ENCODE measurements at places on chromosomes 11 and 22.

GRCh38 chr11:74019860-74020259 is 11.0 kb upstream of the UCP3 start:
- DNase-seq = no peak

DNA sequence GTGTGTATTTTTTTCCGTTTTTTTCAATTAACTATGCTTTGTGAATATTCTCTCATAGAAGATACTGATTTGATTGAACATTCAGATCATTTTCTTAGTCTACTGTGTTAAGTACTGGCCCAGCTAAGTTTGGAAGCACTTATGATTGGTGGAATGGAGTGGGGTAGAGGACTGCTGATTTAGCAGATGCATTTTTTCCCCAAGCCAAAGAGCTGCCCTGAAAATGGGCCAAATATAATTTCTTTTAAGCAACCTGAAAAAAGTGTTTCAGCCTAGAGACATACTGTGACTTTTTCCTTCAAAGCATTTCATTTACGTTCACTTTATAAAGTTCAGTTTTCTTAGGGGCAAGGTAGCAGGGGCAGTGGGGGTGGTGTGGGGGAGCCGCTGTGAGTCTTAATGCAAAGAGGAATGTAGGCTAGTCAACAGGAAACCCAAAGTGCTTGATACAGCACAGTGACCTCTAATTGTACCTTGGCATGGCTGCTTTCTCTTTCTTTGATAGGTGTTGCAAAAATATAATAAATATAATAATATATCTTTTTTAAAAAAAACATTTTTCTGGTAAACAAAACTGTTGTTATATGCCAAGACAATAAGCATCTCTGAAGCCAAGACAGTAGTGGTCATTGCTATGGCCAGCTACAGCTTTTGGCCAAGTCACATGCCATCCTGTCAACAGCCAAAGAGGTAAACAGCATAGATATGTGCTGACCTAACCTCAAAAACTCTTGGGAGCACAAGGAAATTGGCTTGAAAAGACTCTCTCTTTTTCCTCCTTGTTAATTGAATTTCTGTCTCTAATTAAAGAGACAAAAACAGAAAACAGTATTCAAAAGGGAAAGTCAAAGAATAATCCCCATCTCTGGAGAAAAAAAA is 58.8 kb downstream of the LIF start:
- no peak for DNase-seq

- DNase-seq = no peak
Measured at GRCh38 chr11:130533871-130534270, 85.4 kb downstream of the ADAMTS15 start.

GRCh38 chr22:26606611-26607010 is 11.2 kb downstream of the CRYBB1 start:
- no peak for DNase-seq

All from neuronal stem cell (in vitro differentiated cells).